Spleen (tissue), 13 donors: ENCODE measurements at places on chromosomes 6 and 20. TPM values are rescaled to one million over a fixed set of nuclear protein-coding genes. Genes with fewer than 3 reads are reported as not detected.

GRCh38 chr6:958488-958887 is 265.5 kb upstream of the EXOC2 start:
- no peak for DNase-seq

DNA sequence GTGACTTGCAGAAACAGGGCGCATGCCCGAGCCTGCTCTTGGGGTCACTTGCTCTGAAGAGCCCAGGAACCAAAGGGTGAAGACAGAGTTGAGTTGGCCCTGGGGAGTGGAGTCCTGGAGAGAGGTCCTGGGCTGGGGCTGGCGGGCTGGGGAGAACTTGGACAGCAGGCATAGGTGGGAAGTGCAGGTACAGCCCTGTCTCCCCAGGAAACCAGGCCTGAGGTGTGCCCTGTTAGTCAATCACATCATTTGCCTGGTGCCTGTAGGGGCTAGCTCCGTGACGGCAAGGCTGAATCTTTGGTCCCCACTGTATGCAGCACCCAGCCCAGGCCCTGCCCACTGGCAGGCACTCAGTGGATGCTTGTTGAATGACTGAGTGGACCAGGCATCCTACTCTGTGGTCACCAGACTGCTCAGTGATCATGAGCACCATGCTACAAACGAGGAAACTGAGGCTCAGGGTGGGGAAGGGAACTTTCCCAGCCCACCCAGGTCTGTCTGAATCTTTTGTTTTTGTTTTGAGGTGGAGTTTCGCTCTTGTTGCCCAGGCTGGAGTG is 15.6 kb upstream of the NOL4L start:
- DNase-seq: no peak

DNA sequence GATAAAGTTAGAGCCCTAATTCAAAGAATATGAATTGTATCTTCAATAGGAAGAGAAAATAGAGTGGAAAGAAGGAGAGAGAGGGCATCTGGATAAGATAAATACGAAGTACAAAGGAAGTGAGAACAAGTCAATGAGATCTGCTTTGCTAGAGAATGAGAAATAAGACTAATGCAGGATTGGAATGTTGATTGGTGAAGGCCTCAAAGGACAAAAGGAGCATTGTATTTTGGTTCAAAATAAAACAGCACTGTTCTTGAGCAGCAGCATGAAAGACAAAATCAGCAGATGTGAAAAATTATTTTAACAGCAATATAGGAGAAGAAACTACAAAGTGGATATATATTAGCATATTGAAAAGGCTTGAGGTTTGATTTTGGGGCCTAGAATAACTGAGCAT is 5.1 kb upstream of the TMEM244 start:
- no peak for DNase-seq

DNA sequence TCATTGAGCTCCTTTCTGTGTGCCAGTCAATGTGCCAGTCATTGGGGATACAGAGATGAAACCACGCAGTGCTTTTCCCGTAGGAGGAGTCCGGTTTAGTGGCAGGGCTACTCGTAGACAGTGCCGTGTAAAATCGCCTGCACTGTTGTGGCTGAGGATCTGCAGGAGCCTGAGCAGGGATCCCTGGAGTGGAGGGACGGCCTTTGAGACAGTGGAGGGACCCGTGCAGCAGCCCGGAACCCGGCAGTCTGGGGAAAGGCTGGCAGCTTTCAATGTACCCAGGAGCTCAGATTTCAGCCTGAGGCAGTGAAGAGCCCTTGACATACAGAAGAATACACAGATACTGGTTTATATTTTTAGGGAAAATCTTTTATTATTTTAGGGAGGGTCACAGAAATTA is 203.3 kb downstream of the ARID1B start:
- no peak for DNase-seq

- no peak for DNase-seq
Observed at GRCh38 chr6:125124049-125124669, 29.4 kb upstream of the TPD52L1 start.

- no peak for DNase-seq
Observed at GRCh38 chr20:8421981-8422380, 289.9 kb downstream of the PLCB1 start.

DNA sequence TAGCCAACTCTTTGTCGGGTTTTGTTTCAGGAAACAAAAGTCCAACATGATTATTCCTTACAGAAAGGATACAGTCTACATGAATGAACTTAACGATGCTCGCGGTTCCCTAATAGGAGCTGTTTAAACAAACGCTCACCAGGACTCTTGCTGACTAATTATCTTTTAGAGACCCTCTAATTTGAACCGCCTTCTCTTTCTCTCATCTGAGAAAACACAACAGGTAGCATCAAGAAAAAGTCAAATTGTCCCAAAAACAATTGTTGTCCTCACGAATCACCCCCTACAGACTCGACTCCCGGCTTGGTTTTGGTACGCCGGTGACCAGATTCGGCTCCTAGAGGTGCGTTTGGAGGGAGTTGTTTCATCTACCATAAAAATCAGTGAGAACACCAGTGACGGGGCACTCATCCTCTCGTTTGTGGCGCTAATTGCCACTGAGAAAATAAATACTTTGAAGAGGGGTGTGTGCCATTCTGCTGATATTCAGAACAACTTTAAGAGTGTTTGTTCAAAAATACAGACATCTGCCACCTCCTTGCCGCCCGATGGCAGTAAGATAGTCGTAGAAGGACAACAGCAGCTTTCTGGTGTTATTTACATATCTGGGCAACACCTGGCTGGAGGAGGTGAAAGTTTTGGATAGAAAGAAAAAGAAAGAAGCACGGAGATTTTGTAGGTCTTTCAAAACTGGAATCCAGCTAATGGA is 1.1 kb upstream of the SIM1 start:
- no peak for DNase-seq

DNA sequence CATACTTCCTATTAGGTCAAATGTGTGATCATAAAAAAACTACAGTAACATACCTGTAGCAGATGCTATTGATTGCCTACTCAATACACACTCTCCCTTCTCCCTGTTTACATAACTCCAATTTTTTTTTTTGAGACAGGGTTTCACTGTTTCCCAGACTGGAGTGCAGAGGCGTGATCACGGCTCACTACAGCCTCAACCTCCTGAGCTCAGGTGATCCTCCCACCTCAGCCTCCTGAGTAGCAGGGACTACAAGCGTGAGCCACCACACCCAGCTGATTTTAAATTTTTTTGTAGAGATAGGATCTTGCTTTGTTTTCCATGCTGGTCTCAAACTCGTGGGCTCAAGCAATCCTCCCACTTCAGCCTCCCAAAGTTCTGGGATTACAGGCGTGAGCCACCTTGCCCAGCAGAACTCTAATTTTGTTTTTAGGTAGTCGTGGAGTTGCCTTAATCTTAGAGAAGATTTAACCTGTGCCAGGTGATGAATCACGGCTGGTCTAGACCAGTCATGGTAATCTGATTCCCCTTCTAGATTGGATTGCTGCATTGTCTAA is 14.0 kb upstream of the KIF3B start:
- DNase-seq: no peak

DNA sequence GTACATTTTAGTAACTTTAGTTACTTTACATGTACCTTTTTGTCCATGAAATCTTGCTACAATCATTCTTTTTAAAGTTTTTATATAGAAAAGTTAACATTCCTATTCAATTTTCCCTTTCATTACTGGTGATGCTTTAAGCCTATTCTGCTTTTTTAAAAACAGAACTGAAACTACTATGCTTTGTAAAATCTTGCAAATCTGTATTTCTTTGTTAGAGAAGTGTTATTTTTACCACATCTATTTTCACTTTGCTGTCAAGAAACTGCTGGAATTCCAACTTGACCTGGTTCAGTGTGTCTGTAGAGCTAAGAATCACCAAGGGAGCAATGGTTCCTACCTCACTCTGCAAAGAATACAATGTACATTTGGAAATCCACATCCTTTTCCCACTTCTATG is 21.8 kb upstream of the SAMD5 start:
- DNase-seq: no peak

- DNase-seq: no peak
Observed at GRCh38 chr20:50467718-50468356, 42.3 kb upstream of the PTPN1 start.

- no peak for DNase-seq
Observed at GRCh38 chr20:58448958-58449357, 59.9 kb downstream of the VAPB start.

GRCh38 chr6:163460307-163460782 is 45.8 kb downstream of the QKI start:
- DNase-seq: no peak

PPP1R16B gene
- 39.0 TPM for total RNA-seq

GPX5 gene
- not detected for total RNA-seq

TAAR5 gene
- total RNA-seq: not detected

VSTM2L gene
- total RNA-seq: 26.9 TPM

GINS1 gene
- total RNA-seq: 3.9 TPM
